Naive thymus-derived CD8-positive, alpha-beta T cell (primary cell): ENCODE measurements at places on chromosomes 7 and 10.

DNA sequence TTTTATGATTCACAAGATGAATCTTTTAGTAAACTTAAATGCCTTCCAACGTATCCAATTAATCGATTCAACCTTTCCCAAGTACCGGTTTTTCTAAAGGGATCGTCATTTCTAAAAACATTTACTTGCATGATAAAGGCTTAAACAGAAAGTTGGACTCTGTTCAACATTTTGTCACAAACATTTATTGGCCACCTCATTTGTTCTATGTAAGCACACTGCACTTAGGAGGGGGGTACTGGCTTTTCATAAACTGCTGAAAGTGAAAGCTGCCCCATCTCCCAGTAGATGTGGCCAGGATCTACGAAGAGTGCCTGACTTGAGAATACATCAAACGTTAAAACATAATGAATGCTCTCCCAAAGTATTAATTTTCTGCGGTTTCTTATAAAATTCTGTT, 37.3 kb upstream of the LAMB4 start:
- DNase-seq: no peak

- DNase-seq: no peak
Observed at GRCh38 chr10:128628252-128628651, 502.0 kb upstream of the MKI67 start.

GRCh38 chr7:82345886-82346285, 97.7 kb downstream of the CACNA2D1 start:
- DNase-seq: no peak

GRCh38 chr10:120824881-120825309, 26.3 kb upstream of the WDR11 start:
- no peak for DNase-seq

GRCh38 chr10:86970982-86971231, 2.6 kb downstream of the ADIRF start:
- no peak for DNase-seq

DNA sequence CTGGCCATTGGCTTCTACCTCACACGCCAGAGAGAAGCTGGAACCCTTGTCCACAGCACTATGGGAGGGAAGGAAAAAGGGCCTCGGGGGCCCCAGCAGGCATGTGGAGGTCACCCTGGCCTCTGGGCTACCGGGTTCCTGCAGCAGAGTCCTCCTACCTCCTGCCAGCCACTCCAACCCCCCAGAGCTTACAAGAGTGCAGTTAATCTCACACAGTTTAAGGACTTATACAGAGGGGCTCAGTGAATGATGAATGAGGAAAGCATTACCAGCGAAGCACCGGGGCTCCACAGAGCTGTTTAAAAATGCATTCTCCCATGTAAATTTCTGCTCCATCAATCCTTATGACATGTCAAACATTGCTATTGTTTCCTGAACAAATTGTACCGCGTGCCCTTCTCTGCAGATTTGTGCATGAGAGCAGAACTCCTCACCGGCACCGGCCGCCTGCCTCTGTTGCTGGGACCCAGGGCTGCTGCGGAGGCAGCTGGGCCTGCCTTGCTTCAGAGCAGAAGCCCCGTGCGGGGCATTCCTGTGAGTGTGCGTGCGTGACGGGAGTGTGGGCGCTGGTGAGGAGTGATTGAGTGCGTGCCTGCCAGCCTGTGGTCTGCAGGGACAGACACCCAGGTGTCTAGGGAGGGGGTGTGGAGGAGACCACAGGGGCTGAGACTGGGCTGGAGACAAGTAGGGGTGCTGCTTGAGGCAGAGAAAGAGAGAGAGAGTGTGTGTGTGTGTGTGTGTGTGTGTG, 52.8 kb downstream of the C10orf105 start:
- peak; percentile 8 for DNase-seq

GRCh38 chr7:86991771-86992191, 67.7 kb downstream of the ELAPOR2 start:
- no peak for DNase-seq

DNA sequence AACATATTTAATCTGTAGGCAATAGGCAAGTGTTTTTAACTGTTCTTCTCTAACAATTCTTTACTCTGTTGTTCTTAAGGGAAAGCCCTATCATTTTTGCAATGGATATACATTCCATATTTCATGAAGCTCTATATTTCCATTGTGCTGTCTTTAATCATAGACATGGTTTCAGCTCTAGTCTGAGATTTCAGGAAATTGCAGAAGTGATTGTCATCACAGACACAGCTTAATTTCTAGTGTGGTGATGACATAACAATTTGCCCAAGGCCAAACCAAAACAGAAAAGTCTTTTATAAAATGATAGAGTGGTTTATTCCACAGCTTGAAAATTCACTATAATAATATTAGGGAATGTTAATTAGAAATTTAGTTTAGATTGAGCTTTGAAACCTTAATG, 494.1 kb upstream of the SEMA3A start:
- no peak for DNase-seq

DNA sequence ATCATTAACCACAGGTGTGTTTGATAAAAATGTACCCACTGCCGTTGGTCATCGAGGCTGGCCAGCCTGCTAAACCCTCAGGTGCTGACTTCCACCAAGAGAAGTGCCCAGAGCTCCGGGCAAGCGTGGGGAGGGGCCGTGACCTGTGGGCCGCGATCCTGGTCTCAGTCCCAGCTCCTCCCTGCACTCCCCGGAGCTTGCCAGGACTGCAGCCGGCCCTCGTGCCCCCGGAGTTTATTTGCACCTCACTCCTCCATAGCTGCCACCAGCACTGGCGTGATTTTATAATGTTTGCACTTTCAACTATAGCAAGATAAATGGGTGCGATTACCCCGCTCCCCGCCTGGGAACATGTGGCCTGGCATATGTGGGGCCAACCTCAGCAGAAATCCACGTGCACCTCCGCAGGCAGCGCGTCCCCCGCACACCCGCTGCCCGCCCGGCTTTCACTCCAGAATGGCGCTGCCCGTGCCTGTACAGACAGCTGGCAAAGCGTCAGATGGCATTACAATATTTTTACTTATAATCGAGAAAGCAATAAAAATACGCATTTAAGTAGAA, 30.8 kb downstream of the UNCX start:
- DNase-seq: no peak

DNA sequence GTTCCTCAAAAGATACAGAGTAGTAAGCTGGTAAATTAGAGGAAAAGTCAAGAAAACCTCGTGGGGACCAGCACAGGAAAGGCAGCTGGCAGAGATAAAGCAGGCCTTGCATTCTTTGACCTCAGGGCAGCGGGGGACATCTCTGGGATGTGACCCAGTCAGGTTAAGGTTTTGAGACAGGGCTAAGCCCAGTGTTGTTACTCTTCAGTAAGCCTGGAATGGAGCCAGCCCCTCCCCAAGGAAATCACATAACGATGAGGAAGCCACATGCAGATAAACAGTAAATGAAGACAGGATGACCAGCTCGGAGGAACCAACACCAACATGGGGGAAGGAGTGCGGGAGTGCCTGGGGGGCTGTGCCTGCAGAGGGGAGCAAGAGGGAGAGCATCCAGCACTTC, 99.6 kb downstream of the JAZF1 start:
- DNase-seq: no peak

DNA sequence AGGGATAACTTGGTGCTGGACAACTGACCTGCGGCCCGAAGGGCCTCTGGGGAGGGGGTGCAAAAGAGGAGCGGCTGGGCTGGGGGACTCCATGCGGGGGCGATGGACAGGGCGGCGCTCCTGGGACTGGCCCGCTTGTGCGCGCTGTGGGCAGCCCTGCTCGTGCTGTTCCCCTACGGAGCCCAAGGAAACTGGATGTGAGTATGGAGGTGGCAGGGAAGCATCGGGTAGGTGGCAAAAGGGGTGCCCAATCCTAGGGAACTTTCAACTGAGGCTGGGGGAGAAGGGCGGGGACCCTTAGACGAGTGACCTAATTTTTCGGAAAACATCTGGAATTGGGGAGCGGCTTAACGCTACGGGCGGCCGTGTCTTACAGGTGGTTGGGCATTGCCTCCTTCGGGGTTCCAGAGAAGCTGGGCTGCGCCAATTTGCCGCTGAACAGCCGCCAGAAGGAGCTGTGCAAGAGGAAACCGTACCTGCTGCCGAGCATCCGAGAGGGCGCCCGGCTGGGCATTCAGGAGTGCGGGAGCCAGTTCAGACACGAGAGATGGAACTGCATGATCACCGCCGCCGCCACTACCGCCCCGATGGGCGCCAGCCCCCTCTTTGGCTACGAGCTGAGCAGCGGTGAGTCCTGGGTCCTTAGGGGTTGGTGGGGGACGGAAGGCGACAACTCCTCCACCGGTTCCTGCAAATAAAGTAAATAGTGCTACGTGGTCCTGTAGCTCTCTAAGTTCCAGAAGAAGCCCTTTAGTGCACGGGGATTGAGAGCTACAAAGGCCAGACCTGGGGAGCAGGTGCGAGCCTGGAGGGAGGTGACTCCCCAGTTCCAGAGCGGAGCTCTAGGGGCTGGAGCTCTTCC, 622 bp downstream of the WNT16 start:
- DNase-seq: no peak

- no peak for DNase-seq
Observed at GRCh38 chr10:52332815-52333214, 18.7 kb downstream of the DKK1 start.

- DNase-seq: no peak
Observed at GRCh38 chr7:138979988-138980562, 1.1 kb downstream of the KIAA1549 start.

- no peak for DNase-seq
Observed at GRCh38 chr7:113263749-113264148, 145.4 kb upstream of the SMIM30 start.

DNA sequence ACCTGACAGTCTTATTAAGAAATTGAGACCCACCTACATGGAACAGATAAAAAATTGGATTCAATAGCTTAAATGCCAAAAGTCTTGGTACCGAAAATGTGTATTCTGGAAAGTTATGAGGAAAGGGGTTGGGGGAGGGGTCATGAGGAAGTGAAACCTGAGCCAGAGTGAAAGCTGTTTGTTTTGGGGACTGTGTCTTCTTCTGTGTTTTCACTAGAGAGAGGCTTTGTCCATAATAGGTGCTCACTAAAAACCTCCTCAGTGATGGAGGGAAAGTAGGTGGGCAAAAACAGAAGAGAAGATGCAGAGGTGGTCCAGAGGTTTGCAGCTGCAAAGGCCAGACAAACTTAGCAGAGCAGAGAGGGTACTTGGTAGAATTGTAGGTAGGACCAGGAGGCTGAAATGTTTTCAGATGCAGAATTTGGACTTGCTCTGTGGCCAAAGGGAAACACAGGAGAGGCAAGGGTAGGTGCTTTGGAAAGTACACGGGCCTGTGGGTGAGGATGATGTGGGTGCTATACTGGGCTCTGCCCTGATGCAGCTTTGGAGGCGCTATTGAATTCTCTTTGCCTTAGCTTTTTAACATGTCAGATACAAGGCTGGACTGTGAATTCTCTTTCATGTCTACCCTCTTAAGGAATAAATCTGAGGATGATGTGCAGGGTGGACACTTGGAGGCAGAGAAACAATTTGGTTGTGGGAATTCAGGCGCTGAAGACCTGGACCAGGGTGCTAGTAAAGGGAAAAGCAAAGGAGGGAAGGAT, 254.6 kb downstream of the PTEN start:
- DNase-seq: no peak

DNA sequence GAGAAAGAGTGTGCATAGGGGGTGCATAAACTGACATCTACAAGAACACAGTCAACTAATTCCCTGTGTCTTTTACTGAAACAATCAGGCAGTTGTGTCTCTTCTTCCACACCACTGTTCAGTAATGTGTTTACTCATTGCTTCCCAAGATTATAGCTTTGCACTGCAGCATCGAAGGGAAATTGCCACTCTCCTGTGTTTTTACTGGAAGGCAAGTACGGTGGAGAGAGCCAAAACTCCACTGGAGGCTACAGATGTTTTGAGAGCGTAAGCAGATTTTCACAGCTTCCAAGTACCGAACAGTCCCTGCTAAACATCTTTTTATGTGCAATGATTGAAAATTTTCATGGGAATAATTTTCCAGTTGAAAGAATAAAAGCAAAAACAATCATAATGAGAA, 510.5 kb upstream of the AKR1E2 start:
- DNase-seq: no peak

DNA sequence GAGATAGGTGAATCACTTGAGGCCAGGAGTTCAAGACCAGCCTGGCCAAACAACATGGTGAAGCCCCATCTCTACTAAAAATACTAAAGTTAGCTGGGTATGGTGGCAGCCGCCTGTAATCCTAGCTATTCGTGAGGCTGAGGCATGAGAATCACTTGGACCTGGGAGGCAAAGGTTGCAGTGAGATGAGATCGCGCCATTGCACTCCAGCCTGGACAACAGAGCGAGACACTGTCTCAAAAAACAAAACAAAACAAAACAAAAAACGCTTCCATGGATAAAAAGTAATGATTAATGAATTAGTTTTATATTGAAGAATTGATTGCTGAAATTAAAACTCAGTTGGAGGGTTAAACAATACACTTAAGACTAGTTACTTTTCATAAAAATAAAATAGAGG, 32.3 kb downstream of the KLHDC10 start:
- no peak for DNase-seq

DNA sequence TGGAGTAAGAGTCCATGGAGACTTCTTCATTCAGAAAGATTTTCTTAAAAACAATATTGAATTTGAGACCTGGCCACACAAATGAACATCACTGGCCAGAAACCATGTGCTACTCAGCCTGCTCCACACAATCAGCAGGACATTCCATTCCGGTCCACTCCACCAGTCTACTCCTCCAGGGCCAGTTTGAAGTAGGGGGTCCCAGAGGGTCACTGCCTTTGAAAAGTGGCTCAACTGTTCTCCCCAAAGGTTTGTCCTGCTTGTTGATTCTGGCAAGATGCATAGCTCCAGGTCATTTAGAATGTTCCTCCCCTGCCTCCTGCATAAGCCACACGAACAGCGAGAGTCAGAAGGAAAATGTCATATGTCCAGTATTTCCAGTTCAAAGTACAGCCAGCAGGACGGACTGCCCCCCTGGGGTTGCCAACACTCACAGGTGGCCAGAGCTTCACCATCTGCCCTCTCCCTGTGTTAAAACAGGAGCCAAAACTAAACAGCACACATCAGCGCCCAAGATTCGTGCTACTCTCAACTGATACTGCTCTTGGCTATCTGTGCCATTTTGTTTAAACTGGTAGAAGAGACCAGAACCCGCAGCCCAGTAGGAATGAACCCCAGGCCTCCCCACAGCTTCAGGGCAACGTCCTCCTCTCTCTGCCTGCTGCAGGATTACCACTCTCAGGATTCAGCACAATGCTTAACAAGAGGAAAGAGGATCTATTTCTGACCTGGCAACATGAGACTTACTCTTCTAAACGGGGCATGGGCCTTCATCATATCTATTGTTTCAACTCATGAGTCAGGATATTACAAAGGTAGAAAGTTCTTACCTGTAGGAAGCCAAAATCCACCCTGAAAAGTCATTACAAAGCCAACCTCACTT, 11.3 kb downstream of the GRB10 start:
- no peak for DNase-seq
